ENCODE measurements at places on chromosomes 1 and 21. TPM values are rescaled to one million over a fixed set of nuclear protein-coding genes. Genes with fewer than 3 reads are reported as not detected.

DNA sequence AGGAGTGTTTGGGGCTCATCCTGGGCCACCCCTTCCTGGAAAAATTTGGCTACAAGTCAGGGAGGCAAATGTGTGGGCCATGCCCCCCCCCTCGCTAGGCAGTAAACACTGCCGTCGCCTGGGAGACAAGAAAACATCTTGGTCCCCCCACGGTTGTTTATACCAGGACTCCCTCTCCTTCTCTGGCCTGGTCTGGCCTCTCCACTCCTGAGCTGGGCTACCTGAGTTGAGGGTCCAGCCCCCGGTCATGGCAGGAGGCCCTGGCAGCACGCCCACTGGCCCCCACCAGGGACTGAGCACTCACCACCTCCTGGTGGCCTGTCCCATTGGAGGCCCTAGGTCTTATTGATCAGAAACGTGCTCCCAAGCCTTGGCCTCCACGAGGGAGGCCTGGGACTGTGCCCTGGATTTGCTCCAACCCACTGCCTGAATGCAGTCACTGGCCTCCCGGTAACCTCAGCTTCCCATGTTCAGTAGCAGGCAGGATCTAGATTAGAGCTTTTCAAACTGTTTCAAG, 15.8 kb downstream of the KCNQ4 start:
- no peak for DNase-seq

GRCh38 chr1:198018529-198018928, 101.4 kb downstream of the LHX9 start:
- no peak for DNase-seq

DNA sequence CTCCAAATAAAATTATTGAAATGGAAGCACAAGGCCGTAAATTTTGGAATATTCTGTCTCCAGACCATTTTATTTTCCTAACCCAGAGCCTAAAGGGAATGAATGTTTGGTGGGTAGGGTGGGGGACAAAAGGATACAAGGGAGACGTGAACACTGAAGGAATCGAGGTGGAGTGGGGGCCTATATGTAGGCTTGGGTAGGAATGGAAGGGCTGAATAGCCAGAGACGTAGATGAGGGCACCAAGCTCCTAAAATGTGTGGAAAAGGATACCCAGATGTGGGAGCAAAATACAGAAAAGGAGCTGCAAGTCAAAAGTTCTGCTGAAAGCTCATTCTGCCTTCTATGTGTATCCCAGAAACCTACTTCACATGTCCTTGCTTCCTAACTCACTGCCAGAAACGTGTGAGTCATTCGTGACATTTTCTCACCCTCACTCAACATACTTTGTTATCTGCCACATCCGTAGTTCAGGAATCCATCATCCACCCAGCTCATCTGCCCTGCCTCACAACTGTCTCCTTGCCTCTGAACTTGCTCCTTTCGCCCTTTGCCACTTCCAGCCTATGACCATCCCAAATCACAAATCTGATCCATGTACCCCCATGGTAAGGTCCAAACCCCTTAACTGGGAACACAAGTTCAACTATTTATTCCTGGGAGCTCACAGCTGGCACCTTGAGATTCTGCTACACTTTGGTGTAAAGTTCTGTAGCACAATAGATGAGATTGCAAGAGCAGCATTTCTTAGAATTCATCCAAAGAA, 84.1 kb upstream of the PRDX6 start:
- no peak for DNase-seq

GRCh38 chr1:190168116-190168892, 309.4 kb downstream of the BRINP3 start:
- DNase-seq, result no peak

GRCh38 chr1:245963649-245964048, 543.4 kb downstream of the SMYD3 start:
- DNase-seq, result no peak

DNA sequence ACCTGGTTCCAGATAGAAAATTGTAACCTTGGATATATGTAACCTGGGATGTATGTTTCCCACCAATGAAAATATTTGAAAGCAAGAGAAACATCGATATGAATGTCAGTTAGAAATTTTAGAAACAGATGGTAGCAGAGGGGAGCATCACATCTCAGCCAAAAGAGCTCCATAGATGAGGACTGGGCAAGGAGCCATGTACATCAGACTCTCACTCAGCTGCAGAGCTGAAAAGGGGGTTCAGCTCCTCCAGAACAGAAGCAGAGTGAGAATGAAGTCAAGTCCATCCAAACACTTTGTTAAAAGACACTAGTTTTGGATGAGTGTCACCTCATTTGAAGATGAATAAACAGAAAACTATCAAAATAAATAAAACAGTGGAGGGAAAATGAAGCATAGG, 202.4 kb downstream of the HMCN1 start:
- DNase-seq, result no peak

GRCh38 chr1:158056498-158056897, 63.1 kb downstream of the KIRREL1 start:
- no peak for DNase-seq

GRCh38 chr1:201488830-201489589, 17.9 kb downstream of the CSRP1 start:
- no peak for DNase-seq

FNDC7 gene
- 0.05 TPM for total RNA-seq

DNA sequence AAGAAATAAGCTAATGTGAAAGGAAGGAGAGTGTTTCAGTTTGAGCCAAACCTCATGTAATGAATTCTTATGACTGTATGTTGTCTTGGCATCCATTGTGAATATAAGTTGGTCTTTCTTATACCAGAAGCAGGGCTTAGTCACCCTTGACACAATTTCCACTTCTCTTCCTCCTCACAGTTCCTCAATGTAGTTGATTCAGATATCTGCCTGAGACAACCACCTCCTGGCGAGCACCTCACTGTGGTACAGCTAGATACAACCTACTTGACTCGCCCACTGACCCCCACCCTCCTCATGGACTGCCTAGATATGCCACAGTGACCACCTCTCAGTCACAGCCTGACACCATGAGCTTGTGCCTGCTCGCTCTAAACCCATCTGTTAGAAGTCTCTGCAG, 45.6 kb downstream of the KYAT3 start:
- no peak for DNase-seq

RIMS3 gene
- 1.5 TPM for total RNA-seq

GRCh38 chr1:21021311-21021710, 155.4 kb downstream of the EIF4G3 start:
- no peak for DNase-seq

KRTAP19-1 gene
- not detected for total RNA-seq

GRCh38 chr1:204627436-204627835, 58.1 kb downstream of the LRRN2 start:
- no peak for DNase-seq

BPNT1 gene
- 27.0 TPM for total RNA-seq

TCHH gene
- total RNA-seq, result not detected

- DNase-seq, result no peak
These were observed 20.8 kb upstream of the RGS2 start for GRCh38 chr1:192787914-192788585.

DNA sequence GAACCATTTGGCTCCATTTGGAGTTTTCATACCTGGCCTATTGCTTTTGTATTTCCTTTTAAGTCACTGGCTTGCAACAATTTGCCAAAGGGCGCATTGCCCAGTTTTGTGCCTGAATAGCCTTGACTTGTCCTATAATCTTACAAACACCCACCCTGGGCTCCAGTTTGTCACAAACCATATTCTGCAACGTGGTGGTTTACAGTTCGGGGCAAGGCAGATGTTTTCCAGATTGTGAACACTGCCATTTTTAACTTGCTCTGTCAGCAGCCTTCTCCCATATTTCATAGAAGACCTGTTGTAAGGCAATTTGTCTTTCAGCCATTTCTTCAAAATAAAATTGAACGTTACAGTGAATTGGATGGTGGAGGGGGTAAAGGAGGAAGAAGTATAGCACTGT, 53.2 kb upstream of the UBE2U start:
- no peak for DNase-seq

DNA sequence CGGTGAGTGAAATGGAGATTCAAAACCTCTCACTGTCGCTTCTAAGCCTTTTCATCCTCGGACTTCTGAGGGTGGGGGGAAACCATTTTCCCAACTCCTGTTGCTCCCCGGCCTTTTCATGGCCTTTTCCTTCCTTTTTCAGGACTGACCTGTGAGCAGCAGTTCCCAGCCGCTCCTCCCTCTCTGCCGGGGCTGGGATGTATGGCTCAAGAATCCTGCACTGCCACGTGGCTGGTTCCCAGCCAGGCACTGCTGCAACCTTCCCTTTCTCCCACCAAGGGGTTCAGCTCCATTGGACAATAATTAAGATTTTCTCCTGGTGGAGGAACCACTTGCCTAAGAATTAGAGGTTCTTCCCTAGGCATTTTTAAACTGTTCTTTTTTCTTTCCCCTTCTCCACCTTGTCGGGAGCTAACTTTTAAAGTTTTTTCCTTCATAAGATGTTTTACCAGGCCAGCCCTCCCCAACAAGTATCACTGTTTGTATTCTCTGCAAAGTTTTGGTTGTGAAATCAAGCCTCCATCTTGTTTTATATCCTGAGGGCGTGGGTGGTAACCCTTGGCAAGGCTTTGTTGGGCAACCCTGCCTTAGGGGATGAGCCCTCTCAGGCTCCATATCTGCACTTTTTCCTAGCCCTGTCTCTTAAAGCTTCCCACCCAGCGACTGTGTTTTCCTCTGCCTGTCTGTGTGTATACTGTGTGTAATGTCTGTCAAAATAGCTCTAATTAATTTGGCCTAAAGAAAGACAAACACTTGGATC, 1166.6 kb upstream of the ADGRL2 start:
- no peak for DNase-seq

GRCh38 chr1:225950905-225951497, 10.0 kb upstream of the LEFTY2 start:
- DNase-seq, result no peak

All from activated T-helper 1 cell treated with anti-CD3 and anti-CD28 coated beads, Interleukin-12 subunit alpha, Interleukin-12 subunit beta, Interleukin-2, Interleukin-4 antibody, amounts not matched to agents 30 ng/mL and 10 ng/mL and 1 ng/mL, durations not matched to agents 14 hours and 24 hours and 36 hours (primary cell).